ENCODE measurements at places on chromosomes 2 and 18.

DNA sequence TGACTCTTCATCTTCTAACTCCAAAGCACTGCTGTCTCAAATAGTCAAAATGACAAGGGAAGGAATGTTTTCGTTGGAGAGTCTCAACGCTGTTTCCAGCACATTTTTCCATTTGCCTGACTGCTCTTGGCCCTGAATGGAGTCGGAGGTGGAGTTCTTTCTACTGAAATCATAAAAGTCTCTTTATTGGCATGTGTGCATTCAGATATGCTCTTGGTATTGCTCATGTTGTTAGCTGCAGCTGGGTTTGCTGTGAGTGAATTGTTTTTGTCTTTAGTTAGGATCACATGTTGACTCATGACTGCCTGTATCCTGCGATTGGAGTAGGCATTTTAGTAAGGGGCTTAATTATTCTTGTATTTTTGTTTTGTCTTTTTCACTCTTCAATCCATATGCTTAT lies 16.8 kb downstream of the TMEM17 start:
- no peak for DNase-seq

GRCh38 chr2:60883896-60884295 lies 2.5 kb downstream of the REL start:
- DNase-seq: no peak

DNA sequence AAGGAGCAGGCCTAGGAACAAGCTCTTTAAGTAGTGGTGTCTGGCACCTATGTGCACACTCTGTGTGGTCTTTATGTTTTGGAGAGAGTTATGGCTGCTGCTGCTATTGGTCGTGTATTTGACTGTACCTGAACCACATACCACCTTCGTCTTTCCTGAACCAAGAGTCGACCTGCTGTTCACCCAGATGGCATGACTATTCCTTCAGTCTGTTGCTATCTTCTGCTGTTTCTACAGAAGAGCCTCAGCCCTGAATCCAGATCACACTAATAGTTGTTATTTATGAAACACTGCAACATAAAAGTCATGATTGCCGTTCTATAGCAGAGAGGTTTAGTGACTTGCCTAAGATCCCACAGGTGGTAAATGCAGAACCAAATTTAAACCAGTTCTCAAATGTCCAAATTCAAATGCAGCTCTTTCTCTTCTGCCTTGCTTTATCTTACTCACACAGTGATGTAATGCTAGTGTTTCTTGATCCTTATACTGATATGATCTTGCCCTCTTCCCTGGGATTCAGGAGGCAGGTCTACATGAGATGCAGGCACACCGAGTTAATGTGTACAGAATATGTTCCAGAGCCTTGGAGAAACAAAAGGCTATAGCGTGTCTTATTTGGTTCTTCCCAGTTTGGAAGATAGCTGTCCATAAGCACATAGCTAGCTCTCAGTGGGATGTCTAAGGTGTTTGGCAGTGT lies 122.1 kb upstream of the FOSL2 start:
- DNase-seq: no peak

GRCh38 chr2:148819019-148819585 lies 55.9 kb upstream of the KIF5C start:
- DNase-seq: no peak

DNA sequence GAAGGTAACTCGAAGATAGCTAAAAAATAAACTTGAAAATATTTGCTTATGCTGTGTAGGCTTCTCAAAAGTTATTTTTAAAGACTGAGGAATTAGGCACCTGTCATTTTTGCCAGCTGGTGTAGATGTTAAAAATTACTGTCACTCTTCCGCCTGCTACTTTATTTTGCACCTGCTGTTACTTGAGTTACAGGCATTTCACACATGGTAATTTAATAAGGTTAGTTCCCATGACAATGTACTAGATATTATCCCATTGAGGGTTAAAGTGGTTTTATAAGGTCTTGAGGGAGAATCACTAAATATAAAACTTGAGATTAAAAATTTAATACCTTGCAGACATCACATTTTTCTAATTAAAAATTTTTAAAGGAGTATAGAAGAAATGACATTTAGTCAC lies 26.6 kb downstream of the MYL1 start:
- no peak for DNase-seq

DNA sequence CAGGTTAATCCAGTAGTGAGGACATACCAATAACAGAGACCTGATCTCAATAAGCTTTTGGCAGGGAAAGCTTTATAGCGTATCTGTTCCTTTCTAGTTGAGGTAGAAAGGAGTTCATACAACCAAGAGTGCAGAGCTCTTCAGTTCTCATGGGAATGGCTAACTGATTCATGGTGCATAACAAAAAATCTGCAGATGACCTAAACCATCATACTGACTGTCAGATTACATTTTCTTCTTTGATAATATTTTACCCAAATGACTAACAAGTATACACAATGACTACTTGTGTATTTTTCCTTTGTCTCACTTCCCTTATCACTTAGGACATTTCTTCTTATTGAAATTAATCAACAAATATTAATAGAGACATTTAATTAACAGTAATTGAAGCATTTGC lies 140.0 kb upstream of the SERTAD2 start:
- DNase-seq: no peak

DNA sequence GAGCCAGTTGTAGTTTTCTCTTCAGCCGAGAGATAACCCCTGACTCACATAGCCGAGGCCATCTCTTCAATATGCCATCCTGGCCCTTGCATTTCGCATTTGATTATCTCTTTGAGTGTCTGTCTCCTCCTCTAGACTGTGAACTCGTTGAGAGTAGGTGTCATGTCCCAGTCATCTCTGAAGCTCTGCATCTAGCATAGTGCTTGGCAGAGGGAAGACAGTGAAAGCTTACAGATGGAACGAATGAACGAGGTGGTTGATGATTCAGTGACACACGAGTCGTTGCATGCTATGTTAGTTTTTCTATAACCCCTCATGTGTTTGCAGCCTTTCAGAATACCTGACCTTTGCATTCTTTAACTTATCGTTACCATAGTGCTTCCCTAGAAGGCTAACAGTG lies 59.9 kb upstream of the CYRIA start:
- DNase-seq: no peak

- peak; percentile 95 for DNase-seq
These were observed 515.5 kb upstream of the MYT1L start for GRCh38 chr2:2846332-2847208.

DNA sequence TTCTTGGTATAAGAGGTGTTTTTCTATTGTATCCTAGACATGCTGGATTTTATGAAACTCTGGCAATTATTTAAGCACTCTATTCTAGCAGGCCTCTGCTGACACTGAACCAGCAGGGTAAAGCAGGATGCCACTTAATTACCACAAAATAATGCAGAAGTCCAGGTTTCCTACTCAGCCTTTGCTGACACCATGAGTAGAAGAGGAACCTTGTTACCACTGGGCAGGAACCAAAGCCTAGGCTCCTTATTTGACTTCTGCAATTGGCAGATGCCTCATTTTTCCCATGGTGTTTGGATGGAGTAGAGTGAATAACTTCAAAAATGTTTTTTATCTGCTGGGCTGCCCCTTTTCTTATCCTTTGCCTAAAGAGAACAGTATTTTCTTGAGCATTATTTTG lies 60.8 kb downstream of the THNSL2 start:
- no peak for DNase-seq

DNA sequence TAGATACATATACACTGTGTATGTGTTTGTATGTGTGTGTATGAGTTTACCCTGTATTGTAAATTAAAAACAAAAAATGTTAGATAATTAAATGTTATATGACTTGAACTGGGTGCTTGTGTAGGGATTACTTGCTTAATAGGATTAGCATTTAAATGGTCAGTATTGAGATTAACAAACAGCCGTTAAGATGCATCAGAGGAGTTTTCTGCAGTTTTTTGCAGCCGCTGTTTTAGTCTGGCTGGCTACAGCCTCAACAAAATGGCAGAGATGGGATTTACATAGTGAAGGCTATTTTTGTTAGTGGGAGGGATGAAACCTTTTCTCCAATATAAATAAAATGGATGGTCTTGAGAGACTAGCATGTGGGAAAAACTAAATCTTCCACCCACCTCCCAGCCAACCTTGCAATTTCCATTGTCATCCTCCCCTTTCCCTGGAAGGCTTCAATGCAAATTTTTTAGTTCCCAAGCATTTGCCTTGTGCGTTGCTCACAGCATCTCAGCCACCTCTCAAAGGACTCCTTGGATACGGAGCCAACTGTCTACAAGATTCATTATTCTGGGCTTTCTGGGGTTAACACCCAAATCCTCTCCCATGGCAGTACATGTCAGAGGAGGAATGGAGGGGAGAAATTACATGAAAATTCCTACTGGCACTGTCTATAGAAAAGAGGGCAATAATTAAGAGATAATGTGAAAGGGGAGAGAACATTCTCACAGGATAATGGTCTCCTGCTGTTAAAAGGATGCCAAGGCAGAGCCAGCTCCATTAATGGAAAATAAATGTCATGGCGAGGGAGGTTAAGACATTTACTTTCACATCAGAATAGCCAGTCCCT lies 351.9 kb downstream of the CDH2 start:
- DNase-seq: no peak

DNA sequence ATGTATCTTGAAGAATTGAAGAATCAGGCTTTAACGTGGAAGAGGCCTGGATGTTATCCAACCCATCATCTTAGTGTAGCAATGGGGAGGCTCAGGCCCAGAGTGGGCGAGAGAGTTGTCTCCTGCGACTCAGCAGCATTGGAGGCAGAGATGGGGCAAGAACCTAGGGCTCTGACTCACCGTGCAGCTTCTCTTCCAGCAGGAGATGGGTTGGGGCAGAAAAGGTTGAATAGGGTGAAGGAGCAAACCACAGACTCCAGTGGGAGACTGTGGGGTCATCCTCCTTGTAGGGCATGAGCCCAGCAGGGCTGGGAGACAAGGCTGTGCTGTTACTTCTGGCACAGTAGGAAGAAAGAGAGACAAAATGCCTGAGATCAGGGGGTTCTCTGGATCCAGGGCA lies 1.4 kb downstream of the IL36RN start:
- DNase-seq: no peak

- no peak for DNase-seq
These were observed 39.5 kb upstream of the NRP2 start for GRCh38 chr2:205642599-205643356.

- DNase-seq: no peak
These were observed 74.2 kb upstream of the STK17B start for GRCh38 chr2:196245378-196246140.

- DNase-seq: no peak
These were observed 80.4 kb upstream of the WDR75 start for GRCh38 chr2:189360861-189361260.

GRCh38 chr2:4381049-4381448 lies 677.7 kb downstream of the DCDC2C start:
- DNase-seq: no peak

DNA sequence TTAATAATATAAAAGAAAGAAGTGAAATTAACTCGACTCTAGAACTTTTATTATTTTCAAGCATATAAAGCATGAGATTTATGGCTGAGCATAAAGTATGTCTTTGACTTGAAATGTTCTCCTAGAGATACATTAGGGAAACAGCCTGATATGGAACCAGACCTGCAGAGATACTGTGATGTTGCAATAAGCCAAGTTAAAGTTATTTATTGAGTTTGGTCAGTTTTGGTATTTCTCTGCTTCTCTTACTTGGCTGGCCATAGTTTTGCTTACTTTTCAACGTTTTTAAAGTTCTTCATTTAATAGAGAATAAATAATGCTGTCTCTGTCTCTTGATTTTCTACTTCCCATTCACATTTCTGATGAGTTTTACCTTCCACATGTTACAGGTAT lies 76.0 kb downstream of the GFPT1 start:
- DNase-seq: no peak

- DNase-seq: no peak
These were observed 13.3 kb upstream of the POLE4 start for GRCh38 chr2:74944987-74945787.

- DNase-seq: no peak
These were observed 129.7 kb downstream of the PKP4 start for GRCh38 chr2:158586491-158586890.
